ENCODE measurements at places on chromosomes 5 and 9. TPM values are rescaled to one million over a fixed set of nuclear protein-coding genes. Genes with fewer than 3 reads are reported as not detected.
A peak's percentile ranks its signal among the peaks of the same experiment; 100 is the strongest.

Gene HTR1A
- total RNA-seq, result not detected

Gene PRXL2C
- 23.7 TPM for total RNA-seq

DNA sequence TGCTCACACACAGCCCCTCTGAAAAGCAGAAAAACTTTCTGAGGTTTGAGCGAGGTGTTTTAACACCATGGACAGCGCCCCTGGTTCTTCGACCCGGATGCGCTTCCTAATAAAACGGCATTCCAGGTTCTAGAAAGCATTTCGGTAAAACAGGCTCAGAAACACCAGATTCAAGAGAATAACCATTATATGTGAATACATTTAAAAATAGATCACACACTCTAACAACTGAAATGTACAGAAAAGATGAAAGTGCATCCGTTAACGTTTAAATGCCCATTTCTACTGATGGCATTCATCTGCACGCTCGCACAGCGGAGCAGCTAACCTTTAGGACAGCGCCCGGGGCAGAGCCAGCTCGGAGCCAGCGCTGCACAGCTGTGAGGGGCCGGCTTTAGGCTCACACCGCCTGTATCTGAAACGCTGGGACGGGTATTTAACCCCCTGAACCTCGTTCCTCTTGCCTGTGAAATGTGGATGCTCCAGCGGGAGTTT is 26.3 kb upstream of the TENT4A start:
- DNase-seq, result peak; percentile 51

DNA sequence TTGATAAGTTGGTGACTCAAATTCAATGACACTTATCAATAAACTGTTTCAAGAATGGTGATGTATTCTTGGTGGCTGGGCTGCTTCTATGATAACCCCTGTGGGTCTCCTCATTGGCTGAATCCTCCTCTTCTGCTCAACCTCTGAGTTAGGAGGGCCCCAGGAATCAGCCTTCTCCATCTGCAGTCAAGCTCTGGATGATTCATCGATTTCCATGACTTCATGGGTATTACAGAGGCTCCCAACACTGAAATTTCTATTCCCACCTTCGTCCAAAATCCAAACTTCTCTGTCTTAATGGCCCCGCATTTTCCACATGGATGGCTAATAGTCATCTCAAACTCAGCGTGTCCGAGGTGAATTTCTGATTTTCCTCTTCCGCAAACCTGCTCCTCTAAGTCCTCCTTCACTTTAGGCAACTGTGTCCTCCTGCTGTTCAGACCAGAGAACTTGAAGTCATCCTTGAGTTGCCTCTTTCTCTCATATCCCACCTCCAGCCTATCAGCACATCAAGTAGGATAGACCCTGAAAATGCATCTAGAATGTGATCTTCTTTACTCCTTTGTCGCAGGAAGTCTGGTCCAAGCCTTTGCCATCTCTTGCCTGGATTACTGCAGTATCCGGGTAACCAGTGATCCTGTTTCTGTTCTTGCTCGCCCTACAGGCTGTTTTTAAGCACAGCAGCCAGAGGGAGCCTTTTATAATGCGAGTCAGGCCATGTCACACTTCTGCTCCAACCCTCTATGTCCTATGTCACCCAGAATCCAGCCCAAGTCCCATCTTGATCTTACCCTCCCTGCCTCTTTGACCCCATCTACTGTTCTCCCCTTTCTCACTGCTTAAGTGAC is 41.4 kb upstream of the IL7R start:
- DNase-seq, result peak; percentile 31

GRCh38 chr9:130554606-130555005 is 24.8 kb upstream of the FUBP3 start:
- no peak for DNase-seq

DNA sequence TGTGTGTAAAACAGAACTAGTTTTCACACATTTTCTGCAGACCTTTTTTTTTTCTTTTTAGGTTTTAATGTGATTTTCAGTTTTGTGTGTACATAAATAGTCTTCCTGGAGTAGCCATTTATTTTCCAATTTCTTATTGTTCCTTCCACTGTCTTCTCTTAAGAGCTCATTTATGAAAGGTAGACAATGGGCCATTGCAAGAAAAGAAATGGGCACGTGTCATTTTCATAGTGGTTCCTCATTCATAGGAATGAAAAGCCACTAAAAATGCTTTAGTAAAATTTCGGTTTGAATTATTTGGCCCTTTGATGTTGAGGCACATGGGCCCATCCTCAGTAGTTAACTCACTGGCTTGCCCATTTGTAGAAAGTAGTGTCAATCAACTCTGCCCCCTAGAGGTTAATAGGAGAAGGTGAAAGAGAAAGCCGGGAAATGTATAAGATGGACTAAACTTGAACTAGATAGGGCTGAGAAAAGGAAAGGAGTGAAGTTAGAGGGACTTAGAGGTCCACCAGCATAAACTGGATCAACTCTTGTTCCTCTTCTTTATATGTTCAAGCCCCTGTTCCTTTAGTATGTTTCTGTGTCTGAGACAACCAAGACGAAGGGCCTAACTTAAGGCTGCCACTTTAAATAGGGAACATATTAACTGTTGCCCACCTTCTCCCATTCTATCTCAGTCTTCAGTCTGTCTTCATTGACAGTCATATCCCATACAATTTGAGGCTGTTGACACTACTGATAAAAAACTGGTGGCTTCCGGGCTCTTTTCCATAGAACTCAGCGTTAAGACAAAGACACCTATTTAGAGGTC is 72.6 kb downstream of the SMARCA2 start:
- peak; percentile 61 for DNase-seq
